ENCODE measurements at places on chromosomes 5 and 9. TPM values are rescaled to one million over a fixed set of nuclear protein-coding genes. Genes with fewer than 3 reads are reported as not detected.

GRCh38 chr9:72188232-72188631, 39.0 kb downstream of the GDA start:
- no peak for DNase-seq

OSMR gene
- not detected for total RNA-seq

MELK gene
- total RNA-seq, result 1.5 TPM

MED7 gene
- total RNA-seq, result 9.6 TPM

PDCD1LG2 gene
- total RNA-seq, result 1.2 TPM

GRCh38 chr5:168833936-168834335, 254.8 kb upstream of the PANK3 start:
- no peak for DNase-seq

LCP2 gene
- total RNA-seq, result 488 TPM

DNA sequence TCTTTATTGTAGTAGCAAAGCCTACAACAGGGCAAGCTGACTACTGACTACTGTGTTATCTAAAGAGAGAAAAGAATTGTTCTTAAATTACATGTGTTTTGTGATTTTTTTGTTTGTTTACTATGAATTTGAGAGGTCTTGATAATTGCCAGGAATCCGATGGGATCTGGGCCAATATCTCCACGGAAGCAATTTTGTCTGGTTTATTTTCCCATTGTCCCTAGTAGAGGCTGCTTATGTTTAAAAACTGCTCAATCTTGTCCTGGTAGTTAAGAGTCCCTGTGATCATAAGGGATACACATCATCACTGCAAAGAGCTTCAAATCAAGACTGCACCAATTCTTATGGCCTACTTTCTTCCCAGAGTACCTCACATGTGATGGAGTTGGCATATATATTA, 94.4 kb downstream of the GLDC start:
- DNase-seq, result no peak

GRCh38 chr5:4883360-4883759, 256.8 kb upstream of the ADAMTS16 start:
- no peak for DNase-seq

DNA sequence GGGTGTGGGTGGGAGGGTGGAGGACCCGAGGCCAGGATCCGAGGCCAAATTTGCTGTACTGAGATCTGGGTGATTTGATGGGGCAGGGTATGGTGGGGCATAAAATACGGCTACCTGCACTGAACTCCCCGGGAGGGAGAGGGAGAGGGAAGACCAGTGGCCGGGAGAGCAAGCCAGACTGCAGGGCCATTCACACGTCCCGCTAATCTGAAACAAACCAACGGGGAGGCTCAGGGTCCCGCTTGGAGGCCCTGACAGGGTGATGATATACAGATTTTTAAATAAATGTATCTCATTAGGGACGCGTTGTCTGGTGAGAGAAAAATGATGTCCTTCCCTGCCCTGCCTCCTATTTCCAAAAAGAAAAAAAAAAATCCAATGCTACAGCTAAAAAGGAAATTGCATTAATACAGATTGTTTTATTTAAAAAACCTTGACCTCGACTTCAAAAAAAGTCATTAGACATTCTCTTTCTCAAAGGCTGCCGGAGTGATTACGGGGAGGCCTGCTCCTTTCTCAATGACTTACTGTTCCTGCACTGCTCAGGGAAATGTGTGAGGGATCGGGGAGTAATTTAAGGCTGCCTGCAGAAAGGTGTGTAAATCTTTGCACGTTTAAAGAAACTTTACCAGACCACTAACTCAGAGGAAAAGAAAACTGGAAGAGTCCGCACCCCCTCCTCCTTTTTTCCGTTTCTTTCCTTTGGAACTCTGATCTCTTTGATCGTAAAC, 11.5 kb upstream of the PRRX2 start:
- no peak for DNase-seq

DNA sequence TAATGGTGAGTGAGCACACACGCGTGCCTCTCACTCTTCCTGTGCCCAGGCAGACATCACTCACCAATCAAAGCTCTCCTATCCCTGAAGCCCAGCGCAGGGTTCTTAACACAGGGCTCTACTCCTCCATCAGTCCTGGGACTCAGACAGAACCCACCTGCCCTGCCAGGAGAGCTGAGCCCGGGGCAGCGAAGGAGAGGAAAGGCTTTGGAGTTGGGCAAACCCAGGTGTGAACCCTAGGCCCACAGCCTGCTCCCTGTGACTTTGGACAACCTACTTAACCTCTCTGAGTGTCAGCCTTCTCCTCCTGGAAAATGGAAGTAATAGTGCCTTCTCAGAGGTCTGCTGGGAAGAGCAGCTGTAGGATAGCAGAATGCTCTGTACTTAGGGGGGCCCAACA, 98.7 kb upstream of the SARDH start:
- no peak for DNase-seq

MRPL50 gene
- total RNA-seq, result 5.9 TPM

- no peak for DNase-seq
Observed at GRCh38 chr5:111348661-111349329, 124.6 kb downstream of the CAMK4 start.

DNA sequence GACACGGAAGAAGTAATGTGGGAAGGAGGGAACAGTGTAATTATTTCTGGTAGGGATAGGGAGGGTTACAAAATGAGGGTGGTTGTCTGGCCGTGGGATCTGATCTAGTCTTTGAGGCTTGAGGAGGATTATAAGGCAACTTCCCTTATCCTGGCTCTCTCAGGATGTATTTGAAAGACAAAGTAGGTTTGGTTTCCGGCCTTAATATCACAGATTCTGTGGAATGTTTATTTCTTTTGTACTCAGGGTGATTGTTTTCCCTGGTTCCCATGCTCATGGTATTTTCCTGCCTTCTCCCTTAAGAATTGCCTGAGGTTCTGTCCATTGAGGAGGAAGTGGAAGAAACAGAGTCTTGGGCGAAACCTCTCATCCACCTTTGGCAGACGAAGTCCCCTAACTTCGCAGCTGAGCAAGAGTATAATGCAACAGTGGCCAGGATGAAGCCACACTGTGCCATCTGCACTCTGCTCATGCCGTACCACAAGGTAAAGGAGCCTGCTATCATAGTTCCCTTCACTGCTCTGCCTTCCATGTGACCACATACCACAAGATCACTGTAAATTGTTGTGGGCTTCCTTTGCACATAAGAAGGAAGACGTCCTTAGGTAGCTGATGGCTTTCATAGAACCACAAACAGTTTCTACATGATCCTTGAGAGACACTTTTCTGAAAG, 253.8 kb downstream of the KDM4C start:
- DNase-seq, result no peak

- no peak for DNase-seq
Observed at GRCh38 chr9:92147852-92148180, 32.6 kb upstream of the SPTLC1 start.

DDX4 gene
- total RNA-seq, result not detected

KIF12 gene
- not detected for total RNA-seq

DNA sequence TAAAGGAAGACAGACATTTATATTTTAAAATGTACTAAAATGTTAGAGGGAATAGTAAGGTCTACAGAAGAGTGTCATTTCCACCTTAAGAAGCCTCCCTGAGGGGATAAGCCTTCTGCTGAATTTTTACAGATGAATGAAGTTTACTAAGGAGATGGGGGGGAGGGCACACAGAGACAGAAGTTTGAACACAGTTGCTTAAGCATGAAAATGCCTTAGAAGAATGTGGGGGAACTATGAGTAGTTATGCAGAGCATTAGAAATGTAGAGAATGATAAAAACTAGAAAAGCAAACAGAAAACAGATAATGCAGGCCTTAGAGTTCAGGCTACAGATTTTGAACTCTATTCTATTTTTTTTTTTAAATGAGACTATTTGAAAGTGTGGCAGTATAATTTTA, 232.2 kb upstream of the VLDLR start:
- no peak for DNase-seq

LEAP2 gene
- 1.2 TPM for total RNA-seq

GRCh38 chr5:10891193-10891592, 130.2 kb upstream of the DAP start:
- no peak for DNase-seq

GRCh38 chr5:66947458-66947857, 249.1 kb downstream of the CD180 start:
- no peak for DNase-seq

DNA sequence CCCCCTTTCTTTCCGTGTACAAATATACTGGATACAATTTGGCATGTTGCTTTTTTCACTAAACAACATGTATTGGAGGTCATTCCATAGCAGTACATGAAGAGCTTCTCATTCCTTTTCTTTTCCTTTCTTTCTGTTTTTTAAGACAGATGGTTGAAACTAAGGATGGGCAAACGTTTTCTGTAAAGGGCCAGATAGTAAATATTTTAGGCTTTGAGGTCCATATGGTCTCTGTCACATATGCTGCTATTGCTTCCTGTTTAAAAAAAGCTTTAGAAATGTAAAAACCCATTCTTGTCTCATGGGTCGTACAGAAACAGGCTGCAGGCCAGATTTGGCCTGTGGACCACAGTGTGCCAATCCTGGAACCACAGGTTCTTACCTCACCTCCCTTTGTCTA, 160.1 kb downstream of the ACER2 start:
- no peak for DNase-seq

DNA sequence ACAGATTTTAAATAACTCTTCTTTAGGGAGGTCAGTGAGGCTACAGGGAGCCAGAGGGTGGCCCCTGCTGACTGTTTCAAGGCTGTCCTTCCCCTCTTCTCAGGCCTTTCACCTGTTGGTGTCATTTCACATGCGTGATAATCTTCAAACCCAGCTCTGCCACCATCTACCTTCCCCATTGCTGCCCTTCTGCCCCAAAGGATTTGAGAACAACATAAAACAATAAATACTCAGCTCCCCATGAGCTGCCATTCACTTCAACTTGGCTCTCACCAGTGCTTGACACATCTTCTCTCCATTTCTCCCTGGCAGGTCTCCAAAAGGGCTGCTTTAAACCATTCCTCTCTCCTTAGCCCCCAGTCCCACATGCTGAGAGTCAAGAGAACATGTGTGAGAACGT, 75.5 kb upstream of the PALM2AKAP2 start:
- no peak for DNase-seq

GRCh38 chr9:110655754-110656641, 12.6 kb upstream of the MUSK start:
- DNase-seq, result no peak

DNA sequence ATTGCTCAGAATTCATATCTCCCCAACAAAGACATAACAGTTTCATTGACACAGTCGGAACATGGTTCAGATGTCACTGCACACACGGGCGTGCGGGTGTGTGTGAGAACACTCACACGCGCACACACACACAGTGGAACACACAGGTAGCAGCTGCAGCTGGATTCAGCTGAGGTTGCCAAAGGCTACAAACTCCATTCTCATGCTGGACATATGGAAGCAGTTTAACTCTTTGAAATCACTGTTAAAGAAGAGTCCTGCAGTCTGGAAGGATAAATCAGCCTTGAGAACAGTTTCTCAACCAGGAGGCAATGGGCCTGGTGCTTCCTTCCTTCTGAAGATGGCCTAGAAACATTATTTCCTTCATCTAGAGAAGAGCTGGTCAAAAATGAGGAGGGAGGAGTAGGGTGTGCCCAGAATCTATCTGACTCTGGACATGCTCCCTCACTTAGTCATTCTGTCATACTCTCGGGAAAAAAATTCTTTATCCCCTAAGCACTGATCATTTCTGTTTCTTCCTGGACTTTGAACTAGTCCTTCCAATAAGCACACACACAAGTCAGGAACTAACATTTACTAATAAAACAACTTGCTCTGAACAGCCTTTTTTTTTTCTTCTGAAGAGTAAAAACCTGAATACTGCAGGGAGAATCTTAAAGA, 160.6 kb downstream of the ZDHHC21 start:
- DNase-seq, result no peak

DNA sequence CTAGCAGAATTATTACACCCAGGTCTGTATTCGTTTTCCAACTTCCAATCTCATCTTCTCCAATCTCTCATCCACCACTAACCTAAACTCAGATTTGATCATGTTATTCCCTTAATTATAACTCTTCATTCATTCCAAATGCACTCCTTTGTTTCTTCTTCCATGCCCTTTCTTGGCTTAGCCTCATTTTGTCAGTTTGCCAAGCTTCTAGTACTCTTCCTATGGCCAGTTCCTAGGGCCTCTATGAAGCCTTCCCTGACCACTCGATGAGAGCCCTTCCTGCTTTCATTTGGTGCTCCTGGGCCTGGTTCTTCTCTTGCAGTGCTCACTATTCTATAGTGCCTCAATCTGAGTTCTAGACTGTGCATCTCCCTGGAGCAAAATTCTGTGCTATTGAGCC, 5.8 kb downstream of the FAM219A start:
- DNase-seq, result no peak

LURAP1L gene
- total RNA-seq, result not detected

CDH10 gene
- not detected for total RNA-seq

GRCh38 chr9:16526380-16526779, 344.1 kb downstream of the BNC2 start:
- no peak for DNase-seq

GRCh38 chr9:20599195-20599594, 23.1 kb downstream of the MLLT3 start:
- no peak for DNase-seq

- DNase-seq, result peak; percentile 6
Observed at GRCh38 chr9:2271426-2271825, 256.3 kb downstream of the SMARCA2 start.

DNA sequence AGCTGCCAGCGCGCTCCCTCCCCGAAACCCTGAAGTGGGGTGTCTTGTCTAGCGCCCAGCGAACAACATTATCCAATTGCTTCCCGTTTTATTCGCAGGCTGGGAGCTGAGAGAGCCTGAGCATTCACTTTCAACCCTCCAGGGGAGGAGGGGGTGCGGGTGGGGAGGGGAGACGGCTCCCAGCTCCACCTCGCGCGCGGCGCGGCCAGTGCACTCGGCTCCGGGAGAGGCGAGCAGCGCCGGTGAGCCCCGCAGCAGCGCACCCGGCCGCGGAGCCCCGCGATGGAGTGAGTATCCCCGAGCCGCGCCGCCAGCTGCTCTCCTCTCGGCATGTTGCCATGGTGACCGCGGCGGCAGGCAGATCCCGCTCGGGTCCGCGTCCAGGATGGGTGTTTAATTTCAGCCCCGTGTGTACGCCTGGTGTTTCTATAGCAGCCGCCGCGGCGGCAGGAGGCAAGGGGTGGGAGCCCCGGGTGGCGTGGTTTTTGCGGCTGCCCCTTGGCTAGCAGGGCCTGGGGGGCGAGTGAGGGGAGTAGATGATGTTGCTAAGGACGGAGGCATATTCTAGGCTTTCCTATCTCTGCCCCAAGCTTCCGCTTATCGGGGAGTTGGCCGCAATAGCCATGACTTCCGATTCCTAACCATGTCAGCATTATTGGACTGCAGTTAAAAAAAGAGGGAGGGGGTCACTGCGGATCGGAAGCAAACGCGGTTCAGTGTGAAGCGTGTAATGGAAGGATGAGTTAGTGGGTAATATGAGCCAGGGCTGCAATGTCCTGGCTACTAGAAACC, 139.2 kb upstream of the PALM2AKAP2 start:
- DNase-seq, result no peak

- DNase-seq, result no peak
Observed at GRCh38 chr9:131259916-131260597, 16.3 kb downstream of the FAM78A start.

- no peak for DNase-seq
Observed at GRCh38 chr9:99075246-99075912, 29.5 kb upstream of the TGFBR1 start.

DNM1 gene
- total RNA-seq, result 8.1 TPM
